ENCODE measurements at places on chromosomes 7 and 10.

GRCh38 chr7:110974441-110974840 lies 116.5 kb upstream of the LRRN3 start:
- no peak for DNase-seq

DNA sequence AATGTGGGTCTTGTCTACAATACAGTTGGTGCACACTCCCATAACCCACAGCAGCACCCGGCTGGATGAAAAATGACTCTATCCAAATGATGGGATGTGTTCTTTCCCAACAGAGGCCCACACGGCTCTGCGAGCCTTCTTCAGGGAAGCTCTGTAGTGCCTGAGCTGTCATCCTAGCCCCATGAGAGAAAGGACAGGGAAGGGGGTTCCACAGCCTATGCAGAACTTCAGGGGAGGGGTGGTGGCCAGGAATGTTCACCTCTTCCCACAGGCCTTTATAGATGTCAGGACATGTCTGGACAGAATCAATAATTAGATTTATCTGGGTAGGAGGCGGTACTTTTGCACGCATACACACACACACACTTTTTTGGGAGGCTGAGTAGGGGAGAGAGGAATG lies 109.0 kb downstream of the JCAD start:
- DNase-seq: no peak

GRCh38 chr7:37552030-37552429 lies 103.4 kb upstream of the ELMO1 start:
- DNase-seq: no peak

DNA sequence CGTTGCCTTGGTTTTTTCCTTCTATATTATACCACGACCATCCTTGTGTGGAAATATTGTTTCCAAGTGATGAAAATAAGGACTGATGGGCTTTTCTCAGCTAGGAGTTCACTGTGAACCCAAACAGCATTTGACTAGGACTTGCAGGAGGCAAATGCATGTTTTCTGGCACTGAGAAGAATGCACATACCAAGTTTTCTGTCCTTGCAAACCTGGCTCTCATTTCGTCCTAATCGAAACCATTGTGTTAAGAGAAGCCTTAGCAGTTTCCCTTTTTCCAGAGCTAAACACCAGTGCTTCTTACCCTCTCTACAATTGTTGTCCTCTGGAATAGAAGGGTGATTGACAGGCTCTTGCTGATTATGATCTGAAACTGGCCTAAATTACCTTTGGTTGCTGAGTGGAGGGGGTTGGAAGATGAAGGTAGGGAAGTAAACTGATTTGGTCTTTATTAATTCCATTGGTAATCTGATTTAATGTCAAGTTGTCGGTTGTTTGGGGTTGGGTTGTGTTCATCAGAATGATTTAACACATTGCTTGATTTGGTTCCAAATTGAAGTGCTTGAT lies 33.1 kb upstream of the ELMO1 start:
- DNase-seq: no peak

GRCh38 chr7:99372275-99373090 lies 2.0 kb upstream of the ARPC1B start:
- DNase-seq: no peak

DNA sequence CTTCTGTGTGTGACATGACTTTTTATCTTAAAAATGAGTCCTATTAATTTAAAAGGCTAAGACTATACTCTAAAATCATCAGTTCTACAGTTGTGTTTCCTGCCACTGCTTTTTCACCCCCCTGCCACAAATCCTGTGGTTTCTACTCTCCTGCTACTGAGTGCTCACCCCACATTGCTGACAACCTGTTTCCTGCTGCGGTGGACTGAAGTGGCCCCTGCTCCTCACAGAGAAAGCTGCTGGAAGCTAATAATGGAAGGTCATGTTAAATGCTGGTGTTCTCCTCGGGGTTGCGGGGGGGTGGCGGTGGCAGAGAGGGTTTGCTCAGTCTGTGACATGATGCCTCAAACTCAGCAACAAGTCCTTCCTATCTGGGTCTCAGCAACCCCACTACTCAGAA lies 113.2 kb upstream of the INHBA start:
- DNase-seq: no peak

- no peak for DNase-seq
Measured at GRCh38 chr7:122225874-122226273, 78.7 kb downstream of the FEZF1 start.

- no peak for DNase-seq
Measured at GRCh38 chr10:63757067-63757466, 235.9 kb downstream of the REEP3 start.

DNA sequence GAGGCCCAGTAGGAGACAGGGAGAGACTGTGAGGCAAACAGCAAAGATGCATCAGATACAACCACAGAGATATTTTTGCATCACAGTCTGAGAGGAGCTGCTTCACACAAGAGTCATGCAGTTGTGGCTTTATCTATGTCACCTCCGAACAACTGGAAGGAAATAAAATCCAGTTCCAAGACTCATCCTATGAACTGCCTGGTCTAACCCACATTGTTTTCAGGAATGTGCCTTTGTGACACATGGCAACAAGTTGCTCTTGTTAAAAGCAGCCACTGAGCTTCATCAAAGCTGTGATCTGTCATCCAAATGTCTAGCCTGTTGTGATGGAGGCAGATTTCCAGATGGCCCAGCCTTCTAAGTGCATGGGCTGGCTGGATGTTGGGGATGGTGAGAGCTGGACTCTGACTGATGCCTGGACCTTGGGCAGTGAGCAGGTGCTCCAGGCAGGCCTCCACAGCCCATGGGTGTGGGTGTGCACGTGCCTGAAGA lies 255.0 kb downstream of the BMPER start:
- no peak for DNase-seq

DNA sequence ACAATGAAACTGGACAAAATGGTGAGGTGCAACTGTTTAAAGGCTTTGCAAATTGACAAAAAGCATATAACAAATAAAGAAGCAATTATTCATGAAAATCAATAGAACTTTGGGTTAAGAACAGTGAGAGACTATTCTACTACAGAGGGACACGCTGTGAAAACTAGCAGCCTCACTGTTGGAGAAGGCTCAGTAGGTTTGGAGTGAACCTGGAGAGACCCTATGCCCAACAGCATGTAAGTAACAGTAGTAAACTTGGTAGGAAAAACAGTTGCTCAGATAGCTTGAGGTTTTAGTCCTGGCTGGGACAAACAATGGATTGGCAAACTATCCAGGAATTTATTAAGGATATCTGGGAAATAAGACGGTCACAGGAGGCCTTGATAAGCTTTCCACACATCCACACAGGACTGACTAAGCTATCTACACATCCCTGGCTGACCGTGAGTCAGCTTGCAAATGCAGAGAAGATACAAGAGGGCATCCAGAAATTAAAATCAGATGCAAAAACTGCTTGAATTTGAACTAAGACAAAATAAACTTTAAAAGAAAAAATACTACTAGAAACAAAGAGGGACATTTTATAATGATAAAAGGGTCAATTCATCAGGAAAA lies 15.9 kb downstream of the FAM149B1 start:
- DNase-seq: no peak

GRCh38 chr10:13631594-13631993 lies 44.8 kb downstream of the PRPF18 start:
- DNase-seq: no peak

DNA sequence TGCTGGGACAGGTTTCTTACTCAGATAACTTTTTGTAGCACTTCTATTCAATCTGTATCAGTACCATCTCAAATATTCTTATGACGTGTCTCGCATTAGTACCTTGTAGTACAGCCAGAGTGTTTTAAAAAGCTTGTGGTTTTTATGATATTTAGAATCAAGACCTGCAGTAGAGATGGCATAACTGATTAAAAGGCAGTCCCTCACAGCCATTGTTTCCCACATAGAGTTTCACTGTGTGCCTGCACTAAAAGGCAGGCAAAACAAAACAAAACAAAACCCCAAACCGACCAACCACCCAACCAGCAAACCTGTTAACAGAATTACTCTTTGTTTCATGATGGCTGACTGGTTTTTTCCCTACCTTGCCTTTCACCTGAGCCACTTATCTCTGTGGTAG lies 221.3 kb upstream of the DGKB start:
- DNase-seq: no peak

DNA sequence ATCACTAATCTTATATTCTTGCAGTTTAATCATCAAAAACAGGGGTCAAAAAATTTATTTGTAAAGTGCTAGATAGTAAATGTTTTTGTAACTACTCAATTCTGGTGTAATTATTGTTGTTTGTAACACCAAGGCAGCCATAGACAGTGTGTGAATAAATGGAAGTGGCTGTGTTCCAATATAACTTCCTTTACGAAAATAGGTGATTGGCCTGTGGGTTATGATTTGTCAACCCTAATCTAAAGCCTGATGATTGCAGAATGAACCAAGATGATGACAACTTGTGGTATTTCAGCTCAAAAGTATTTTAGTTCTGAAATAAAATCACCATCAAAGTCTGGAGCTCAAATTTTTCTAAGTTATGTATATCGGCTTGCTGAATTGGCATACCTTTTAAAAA lies 34.4 kb upstream of the ETV1 start:
- DNase-seq: no peak

DNA sequence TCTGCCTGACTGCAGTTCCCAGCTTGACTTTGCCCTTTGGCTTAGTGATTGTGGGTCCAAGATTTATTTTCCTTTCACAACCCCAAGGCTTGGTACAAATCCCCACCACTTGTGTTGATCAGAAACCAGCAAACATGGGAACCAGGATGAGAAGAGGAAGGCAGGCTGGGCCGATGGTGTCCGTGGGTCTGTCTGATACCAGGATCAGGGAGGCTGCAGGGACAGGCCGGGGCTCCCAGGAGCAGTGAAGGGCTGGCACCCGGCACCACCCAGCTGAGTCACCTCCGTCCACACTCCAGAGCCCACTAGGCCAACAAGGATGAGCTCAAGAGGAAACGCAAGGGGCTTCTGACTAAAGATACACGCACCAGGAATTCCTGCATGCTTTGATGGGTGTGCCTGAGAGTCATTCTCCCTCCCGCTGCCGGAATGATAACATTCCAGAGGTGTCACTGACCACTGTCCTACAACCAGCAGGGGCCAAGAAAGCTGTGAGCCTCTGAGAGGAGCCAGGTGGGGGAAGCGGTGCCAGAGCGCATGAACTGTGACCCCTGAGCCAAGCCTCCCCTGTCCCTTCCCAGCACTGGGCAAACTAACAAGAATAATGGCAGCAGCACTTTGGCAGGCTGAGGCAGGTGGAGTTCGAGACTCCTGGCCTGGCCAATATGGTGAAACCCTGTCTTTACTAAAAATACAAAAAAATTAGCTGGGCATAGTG lies 29.2 kb upstream of the PROSER2 start:
- no peak for DNase-seq

GRCh38 chr7:50704844-50705243 lies 77.9 kb downstream of the GRB10 start:
- no peak for DNase-seq

DNA sequence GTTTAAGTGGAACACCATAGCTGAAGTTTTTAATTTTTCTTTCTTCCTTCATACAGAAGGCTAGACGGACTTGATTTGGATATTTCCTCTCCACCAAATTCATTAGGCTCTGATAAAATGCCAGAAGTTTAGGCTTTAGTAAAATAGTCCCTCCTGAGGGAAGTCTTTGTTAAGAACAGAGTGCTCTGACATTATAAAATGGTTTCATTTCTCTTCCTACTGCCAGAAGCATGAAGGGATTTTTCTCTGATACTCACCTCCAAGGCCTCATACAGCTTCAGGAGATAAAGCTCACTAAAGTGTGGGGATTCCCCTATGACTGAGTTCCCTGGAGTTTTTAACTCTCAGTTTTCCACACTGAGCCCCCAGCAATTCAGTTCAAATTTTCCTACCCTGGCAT lies 1489.6 kb downstream of the REEP3 start:
- no peak for DNase-seq

DNA sequence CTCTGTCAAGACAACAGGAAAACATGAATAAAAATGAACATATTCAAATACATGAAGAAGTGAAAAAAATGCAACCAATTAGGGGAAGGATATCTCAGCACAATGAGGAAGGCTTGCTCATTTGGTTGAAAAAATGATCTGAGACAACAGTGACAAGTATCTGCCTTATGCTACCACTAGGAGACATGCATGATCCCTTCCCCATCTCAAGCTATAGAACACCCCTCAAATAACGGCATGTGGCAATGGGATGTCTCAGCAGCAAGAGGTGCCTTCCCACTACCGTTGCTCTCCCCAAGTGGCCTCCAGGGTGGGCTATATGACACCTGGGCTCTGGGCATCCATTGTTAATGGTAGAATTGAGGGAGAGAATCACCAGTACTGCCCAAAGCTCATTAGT lies 98.1 kb upstream of the RSU1 start:
- DNase-seq: no peak
